ENCODE measurements at places on chromosomes 11 and 22.

DNA sequence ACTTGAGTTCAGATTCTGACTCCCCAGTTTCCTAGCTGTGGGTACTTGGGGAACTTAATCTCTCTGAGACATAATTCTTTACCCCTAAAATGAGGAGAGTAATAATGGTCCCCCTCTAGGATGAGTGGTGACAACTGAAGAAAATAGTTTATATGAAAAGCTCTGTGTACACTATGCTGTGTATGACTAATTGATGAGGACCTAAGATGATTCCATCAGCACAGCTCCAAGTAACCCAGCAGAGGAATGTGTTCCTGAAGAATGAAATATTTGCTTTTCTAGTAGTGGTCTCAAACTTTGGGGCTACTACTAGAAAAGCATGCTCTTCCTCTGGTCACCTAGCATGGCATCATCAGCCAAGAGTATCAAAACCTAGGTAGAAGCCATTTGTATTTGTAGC lies 217.3 kb upstream of the NARS2 start:
- DNase-seq = no peak

DNA sequence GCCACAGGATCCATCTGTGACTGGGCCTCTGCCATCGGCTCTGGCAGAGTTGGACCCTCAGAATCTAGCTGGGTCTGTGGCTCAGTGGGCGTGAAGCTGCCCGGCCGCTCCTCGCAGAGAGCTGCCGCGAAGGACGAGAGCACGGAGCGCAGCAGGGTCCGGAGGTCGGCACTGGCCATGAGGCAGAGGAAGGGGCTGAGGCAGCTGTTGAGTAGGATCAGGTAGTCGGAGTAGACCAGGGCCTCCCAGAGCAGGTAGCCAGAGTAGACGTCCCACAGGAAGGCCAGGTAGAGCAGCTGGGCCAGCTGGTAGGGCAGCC lies 912 bp downstream of the GPR152 start:
- DNase-seq = no peak

- no peak for DNase-seq
Observed at GRCh38 chr11:125935618-125936199, 10.1 kb upstream of the VSIG10L2 start.

DNA sequence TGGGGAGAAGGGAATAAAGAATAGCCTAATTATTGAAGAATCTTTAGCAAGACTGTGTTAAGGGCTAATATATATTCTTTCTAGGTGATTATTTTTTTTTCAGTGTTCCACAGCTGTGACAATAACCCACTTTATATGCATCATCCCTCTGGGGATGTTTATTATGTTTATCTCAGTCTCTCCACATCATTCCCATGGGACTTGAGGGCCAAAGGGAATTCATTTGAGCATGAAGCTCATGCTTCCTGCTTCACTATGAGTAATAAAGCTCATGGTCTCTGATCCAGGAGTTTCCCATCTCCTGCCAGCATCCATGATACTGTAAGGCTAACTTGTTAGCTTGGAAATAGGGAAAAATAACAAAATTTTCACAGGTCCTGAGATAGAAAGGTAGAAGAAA lies 1888.4 kb downstream of the LRRC4C start:
- no peak for DNase-seq

DNA sequence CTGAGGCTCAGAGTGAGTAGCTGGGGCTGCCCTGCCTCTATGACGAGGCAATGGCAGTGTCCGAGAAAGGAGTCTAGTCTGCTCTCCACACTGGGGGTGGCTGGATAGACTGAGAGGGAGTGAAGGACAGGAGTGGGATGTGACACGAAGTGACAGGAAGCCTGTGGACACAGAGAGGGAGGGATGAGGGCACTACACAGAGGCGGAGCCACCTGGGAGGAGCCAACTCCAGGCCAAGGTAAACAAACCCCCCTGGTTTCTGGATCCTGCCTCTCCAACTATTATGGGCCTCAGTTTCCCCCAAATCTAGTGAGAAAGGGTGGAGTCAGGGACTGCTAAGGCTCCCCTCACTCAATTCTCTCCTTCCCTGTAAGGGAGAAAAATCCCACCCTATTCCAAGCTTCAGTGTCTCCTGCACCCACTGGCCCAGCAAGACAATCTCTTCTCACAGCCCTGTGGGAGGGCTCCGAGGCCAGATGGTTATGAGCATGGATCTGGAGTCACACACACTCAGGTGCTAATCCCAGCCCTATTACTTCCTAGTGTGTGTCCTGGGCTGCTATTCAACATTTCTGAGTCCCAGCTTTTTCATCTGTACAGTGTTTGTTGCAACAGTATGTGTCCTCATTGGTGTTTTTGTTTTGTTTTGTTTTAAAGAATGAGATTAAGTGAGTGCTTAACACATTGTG lies 24.9 kb downstream of the ASPHD2 start:
- no peak for DNase-seq

GRCh38 chr11:102927624-102927990 lies 27.9 kb downstream of the MMP13 start:
- no peak for DNase-seq

DNA sequence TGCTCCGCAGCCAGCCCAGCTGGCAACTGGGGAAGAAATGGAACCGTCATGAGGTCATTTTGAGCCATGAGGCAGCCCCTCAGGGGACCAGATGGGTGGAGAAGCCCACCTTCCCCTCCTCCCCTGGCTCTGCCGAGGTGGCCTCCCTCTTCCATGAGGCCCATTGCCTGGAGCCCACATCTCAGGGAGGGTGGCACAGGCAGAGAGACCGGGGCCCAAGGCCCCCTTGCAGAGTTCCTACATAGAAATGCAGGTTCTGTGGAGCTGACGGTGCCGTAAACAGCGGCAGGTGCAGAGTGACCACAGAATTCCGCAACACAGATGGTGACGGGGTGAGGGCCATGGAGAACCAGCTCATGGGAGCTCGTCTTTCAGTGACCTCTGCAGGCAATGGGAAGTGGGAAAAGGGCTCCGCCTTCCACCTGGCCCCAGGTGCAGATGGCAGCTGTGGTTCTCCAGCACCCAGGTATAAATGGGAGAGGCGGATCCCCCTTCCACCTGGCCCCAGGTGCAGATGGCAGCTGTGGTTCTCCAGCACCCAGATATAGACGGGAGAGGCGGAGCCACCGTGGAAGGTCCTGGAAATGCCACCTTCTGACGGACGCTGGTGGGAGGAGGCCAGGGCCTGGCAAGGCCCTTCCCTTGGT lies 765.4 kb downstream of the BRD1 start:
- DNase-seq = peak; percentile 67

GRCh38 chr11:27557226-27557625 lies 50.7 kb upstream of the LIN7C start:
- no peak for DNase-seq

- DNase-seq = no peak
Observed at GRCh38 chr11:44174842-44175241, 79.4 kb downstream of the EXT2 start.

DNA sequence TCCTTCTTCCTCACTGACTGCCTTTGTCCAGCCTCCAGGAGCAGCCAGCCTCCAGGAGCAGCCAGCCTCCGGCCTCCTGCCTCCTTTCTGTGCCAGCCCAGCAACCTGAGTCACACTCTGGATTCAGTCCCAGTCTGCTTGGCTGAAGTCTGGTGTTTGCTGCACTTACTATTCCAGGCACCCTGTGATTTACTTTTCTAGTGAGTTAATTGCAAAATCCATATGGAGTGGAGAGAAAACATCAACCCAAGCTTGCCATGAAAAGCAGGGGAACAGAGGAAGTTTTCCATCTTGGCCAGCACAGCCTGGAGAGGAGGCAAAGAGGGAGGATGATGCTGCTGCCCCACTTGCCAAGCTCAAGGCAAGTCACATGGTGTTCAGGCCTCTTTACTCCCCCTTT lies 400.5 kb downstream of the TENM4 start:
- no peak for DNase-seq

DNA sequence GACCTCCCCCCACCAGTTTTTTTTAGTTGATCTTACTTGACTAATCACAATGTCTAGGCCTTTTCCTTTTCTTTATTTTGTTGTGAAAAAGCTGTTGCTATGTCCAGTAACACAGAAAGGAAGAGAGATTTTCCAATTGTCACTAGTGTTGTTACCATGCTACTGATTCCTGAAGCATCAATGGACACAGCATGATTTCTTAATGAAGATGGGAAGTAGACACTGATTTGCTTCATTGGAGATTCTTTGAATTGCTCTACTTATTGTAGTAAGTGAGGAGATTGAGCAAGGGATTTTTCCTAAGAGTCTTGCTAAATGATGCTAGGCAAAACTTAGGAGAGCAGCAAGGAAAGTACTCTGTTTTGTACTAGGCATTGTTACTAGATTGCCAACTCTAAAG lies 4.6 kb downstream of the AASDHPPT start:
- no peak for DNase-seq

- DNase-seq = no peak
Observed at GRCh38 chr22:47059701-47060161, 297.3 kb downstream of the TBC1D22A start.

DNA sequence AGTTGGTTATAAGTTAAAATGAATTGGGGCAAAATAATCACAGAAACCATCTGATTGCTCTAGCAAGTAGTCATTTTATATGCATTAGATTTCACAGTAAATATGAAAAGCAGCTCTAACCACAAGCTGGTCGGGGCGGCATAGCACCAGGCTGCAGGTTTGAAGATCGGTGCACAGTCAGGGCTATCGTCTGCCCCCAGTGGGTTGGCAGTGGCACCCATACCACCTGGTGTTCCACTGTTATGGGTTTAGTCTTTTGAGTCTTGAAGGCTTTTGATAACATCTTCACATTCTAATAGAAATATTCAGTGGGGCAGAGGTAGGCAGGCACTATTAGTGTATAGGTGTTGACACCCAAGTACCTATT lies 62.1 kb downstream of the GRK3 start:
- no peak for DNase-seq

DNA sequence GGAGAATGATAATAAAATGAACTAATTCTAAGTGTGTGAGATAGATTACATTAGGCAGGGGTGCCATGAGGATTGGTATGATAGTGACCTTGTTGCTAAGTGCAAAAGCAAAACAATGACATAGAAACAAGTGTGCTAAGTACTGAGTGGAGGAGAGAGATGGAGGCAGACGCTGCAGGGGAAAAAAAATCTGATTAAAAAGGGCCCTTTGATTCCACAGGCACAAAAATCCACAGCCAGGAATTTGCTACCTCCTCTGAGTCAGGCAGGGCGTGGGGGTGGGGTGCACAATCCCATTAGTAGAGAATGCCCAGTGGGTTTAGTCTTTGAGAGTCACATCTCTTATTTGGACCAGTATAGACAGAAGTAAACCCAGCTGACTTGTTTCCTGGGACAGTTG lies at the start of gene CNTF:
TSS of gene CNTF (plus strand) at position 322 of the 400 bp plus-strand sequence. CDS start 88 bp downstream, outside the sequence.
- DNase-seq = no peak

DNA sequence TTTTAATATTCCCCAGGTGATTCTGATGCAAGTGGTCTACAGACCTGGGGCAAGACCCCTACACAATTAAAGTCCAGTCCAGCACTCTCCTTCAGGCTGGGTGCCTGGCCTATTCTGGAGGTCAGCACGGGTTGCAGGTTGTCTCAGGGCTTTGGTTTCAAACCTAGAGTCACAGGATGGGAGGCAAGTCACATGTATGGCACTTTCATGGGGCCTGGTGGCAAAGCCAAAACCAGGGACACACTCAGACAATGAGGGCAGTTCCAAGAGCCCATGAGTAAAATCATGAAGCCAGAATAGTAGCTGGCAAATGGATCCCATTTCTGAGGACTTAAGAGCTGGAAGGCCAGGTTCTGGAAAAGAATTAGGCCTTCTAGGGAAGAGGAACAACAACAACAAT lies 96.6 kb downstream of the KCNC1 start:
- no peak for DNase-seq

DNA sequence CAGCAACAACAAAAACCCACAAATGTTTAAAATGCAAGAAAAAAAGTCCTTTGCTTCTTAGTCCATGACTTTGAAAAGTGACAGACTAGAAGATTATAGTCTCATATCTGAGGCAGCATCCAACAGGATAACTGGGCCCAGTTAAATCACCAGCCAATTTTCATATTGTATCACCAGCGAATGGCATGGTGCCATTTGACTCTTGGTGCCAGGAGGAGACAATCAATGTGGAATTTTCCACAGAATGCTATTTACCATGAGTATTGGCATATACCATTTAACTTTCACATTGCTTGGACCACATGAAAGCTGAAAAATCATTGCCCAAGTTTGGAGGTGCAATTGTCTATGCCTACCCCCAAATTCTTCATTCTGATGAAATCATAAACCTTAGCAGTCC lies 255.5 kb downstream of the TENM4 start:
- no peak for DNase-seq

DNA sequence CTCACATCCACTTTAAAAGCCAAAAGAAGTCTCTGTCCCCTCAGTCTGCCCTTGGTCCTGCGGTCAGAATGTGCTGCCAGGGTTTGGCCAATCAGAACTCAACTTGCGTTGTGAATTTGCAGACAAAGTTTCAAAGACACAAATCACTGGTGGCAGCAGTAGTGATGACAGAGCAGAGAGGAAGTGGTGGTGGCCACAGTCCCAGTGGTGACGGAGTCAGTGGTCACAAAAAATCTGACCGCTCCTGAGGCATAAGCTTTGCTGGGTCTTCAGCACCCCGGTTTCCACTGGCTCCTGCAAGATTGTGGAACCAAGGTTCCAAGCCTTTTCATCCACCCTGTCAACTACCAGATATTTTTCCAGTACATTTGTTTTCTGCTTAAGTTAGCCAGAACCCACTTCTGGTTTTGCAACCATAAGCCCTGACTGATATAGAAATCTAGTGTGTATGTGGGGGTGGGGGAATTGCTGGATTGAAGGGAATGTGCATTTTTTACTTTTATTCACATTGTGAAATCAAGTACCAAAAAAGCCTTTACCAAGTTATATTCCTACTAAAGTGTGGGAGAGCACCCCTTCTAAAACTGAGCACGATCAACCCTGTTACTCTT lies 112.3 kb downstream of the TMPRSS5 start:
- no peak for DNase-seq

- no peak for DNase-seq
Observed at GRCh38 chr11:25941353-25941752, 390.6 kb upstream of the ANO3 start.

- DNase-seq = no peak
Observed at GRCh38 chr22:30921108-30921507, 47.5 kb downstream of the MORC2 start.

DNA sequence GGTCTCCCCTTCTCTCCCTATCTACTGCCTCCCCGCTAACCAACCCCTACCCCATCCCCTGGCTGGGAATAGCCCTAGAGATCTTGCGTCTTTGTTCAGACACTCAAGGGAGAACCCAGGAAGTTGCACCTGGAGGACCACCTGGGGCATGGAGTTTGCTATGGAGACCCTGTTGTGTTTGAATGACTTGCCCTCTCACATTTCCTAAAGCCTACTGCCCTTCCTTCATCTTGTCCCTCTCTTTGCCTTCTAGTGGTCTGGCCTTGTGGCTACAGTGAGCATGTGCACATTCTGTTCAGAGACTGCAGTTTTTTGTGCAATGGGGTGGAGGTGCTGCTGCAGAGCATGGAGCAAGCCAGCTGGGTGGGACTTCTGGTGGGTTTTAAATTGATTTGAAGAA lies 42.5 kb downstream of the ZNRF3 start:
- DNase-seq = no peak

- no peak for DNase-seq
Observed at GRCh38 chr22:35399114-35399677, 744 bp upstream of the MCM5 start.

Measured in NCI-H510A treated with DMSO at 0.1 percent for 48 hours (cell line).